DMS153 (cell line): ENCODE measurements at places on chromosomes 5 and 9.
A peak's percentile ranks its signal among the peaks of the same experiment; 100 is the strongest.

DNA sequence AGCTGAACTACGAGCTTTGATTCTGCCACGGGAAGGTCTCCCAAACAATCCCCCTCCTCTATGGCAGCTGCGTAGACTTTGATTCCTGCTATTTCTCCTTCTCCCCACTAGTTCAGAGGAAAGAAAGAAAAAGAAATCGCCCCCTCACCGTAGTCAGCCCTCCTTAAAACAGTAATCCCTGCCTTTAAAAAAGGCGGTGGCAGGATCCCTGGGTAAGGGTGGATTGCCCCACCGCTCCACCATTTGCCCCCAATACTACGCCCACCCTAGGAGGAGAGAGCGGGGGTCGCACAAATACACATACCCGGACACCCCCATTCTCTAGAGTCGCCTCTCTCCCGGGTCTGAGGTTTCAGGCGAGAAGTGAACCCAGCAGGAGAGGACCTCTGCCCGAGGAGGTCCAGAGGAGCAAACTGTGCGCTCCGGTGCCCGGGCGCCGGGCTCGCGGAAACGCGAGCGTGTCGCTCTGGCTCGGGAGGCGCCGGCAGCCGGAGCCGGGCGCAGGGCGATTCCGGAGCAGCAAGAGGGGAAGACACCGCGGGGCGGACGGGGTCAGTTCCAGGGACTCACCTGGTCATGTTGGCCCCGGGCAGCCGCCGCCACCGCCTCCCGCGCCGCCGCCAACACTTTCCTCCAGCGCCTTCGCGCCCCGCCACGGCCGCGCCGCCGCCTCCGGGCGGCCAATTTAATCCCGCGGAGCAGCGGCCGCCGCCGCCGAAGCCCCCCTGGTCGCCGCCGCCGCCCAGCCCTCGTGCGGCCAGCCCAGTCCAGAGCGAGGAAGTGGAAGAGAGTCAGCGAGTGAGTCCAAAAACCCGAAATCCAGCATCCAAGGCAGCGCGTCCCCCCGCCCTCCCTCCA, 1057.7 kb upstream of the DMAC1 start:
- peak; percentile 21 for DNase-seq

DNA sequence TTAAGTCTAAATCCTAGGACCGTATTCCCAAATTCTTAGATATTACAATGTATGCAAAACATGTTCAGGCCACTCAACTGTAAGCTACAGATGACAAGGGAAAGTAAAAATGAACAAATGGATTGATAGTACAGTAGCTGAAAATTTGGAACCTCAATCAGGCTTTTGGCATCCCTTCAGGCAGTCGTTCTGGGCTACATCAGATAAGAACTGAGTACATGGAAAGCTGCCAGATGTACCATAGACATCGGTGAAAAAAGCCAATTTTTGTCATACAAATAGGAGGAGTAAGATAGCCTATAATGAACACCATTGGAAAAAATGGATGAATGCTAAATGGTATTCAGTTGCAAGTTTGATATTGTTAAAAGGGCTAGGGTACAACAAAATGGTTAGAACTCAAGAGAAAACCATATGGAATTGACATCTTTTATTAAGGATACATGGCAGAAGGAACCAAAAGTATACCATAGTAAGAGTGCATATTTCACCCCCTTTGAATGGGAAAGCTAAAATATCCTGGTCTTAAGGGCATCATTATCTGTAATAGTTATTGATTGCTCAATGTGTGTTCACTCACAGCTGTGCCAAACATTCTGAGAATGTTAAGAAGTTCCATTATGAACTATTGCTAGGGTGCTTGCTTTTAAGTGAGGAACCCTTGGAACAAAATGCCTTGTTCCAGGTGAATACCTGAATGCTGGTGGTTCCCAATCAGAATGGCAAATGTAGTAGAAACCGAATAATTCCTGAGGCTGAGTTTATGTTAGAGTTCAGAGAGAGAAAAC, 86.4 kb downstream of the NR3C1 start:
- DNase-seq, result no peak

- DNase-seq, result peak; percentile 71
Measured at GRCh38 chr5:174082286-174082685, 36.8 kb downstream of the NSG2 start.

DNA sequence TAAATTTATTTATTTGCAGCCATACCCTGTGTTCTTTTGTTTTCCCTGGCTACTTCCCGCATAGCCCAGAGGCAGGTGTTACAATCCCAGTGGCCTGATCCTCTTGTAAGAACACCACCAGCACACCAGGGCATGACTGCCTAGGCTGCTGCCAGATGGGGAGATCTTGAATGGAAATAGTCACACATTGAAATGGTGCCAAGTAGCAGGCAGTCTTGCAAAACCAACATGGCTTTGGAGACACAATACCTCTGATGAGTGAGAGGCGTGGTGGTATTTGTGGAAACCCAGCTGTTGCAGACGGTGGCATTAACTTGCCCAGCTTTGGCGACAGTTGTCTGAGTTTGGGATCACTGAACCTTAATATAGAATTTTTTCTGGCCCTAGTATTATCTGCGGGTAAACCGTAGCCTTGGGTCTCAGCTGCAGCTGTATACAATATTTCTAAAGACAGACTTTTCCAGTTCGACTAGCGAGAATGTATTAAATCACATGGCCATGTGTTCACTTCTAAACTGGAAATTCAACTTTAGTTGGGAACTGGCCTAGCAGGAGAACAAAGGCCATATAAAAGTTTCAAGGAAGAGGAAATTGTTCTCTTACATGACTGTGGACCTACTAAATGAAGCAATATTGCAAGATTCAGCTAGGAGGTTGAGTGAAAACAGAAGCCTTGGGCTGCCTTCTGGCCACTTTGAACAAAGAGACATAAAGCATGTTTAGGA, 277.0 kb downstream of the SMARCA2 start:
- DNase-seq, result peak; percentile 95

GRCh38 chr9:106287091-106287631, 575.8 kb upstream of the ZNF462 start:
- no peak for DNase-seq

- no peak for DNase-seq
Measured at GRCh38 chr5:168932400-168933189, 353.4 kb upstream of the PANK3 start.

DNA sequence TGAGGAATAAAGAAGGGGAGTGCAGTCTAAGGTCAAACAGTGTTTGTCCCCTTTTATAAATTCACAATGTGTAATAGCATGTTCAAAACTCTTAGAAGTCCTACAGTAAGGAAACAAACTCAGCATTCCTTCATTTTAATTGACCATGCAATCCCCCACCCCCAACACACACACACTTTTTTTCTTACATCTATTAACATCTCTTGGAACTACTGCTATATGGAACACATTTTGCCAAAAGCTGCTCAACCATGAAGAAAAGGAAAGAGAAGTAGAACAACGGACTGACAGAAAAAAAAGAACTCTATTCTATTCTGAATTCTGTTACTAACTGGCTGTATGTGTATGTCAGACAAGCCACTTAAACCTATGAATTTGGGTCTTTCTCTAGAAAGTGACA, 2.8 kb upstream of the CTNNAL1 start:
- no peak for DNase-seq
